ENCODE measurements at places on chromosomes 4 and X.

DNA sequence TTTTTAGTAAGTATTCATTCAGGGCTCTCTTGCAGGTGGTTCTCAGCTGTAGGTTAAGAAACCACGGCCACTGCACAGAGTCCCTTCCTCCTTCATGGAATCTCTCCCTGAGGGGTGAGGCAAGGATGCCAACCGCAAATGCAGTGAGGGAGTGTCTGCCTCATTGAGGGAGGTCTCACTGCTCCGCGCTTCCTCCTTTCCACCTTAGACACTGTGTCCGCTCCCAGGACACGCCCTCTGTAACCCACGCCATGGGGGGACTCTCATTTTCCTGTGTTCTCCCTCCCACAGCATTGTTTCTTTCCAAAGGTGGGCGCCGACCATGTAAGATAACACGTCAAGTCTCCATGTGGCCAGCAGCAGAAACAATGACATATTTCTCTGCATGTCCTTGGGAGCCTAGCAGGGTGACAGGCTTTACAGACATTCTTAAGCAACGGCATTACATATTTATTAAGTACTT, 63.2 kb downstream of the SEPSECS start:
- DNase-seq, result no peak

DNA sequence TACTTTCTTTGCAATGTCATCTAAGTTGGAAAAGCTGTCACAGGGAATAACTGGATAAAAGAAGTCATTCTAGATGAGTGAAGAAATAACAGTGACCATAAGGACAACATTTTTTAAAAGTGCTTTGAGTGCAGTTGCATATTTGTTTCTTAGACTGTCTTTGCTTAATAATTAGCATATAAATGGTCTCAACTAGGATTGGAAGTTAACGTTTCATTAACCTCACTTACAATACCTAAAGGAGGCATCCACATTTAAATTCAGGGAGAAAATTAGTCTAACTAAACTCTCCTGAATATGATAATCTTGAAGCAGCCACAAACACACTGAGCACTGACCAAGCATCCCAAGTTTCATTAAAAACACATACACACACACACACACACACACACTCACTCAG, 780.7 kb downstream of the PCDH18 start:
- no peak for DNase-seq

GRCh38 chr4:15902746-15903145, 35.8 kb downstream of the FGFBP1 start:
- DNase-seq, result no peak

GRCh38 chr4:114028071-114028470, 48.6 kb upstream of the ARSJ start:
- no peak for DNase-seq

DNA sequence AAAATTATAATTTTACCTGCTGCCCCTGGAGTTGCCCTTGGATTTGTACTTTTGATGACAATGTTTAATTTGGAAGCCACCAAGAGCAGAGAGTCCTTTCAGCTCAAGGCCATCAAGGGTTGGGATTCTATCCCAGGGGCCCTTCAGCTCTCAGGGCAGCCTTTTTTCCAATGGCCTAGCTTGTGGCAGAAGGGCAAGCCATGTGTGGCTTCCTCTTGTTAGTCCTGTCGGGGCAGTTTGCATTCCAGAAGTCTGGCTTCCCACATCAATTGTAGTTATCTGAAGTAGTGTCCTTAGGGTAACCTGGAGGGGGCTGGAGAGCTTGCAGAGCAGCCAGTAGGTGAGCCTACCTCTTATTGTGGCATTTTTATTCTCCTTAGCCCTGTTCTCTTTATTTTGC, 569.4 kb downstream of the TRAM1L1 start:
- no peak for DNase-seq

DNA sequence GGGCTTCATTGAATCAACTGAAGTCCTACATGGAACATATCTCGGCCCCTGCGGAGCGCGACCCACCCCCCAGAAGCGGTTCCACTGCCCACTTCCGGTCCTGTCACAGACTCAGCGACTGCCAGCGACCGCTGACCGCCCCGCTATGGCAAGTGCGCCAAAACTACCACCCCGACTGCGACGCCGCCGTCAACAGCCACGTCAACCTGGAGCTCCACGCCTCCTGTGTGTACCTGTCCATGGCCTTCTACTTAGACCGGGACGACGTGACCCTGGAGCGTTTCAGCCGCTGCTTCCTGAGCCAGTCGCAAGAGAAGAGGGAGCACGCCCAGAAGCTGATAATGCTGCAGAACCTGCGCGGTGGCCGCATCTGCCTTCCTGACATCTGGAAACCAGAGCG, 14.8 kb upstream of the FAM47A start:
- DNase-seq, result no peak

DNA sequence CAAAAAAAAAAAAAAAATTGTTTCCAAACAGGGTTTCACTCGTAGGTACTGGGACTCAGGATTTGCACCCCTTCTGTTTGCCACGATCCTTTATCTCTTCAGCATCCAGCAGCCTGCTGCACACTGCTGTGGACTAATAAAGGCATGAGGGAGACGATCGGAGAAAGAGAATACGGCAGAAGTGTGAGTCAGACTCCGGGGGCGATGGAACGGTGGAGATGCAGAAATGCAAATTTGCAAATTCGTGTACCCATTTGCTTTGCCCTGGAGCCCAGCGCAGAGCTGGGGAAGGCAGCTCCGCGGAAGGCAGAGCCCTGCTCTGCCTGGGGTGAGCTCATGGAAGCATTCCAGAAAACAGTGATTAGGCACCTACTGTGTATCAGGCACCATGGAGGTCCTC, 270.3 kb downstream of the ASMT start:
- DNase-seq, result no peak

- no peak for DNase-seq
These were observed 1.4 kb downstream of the DDIT4L start for GRCh38 chr4:100188829-100189228.

DNA sequence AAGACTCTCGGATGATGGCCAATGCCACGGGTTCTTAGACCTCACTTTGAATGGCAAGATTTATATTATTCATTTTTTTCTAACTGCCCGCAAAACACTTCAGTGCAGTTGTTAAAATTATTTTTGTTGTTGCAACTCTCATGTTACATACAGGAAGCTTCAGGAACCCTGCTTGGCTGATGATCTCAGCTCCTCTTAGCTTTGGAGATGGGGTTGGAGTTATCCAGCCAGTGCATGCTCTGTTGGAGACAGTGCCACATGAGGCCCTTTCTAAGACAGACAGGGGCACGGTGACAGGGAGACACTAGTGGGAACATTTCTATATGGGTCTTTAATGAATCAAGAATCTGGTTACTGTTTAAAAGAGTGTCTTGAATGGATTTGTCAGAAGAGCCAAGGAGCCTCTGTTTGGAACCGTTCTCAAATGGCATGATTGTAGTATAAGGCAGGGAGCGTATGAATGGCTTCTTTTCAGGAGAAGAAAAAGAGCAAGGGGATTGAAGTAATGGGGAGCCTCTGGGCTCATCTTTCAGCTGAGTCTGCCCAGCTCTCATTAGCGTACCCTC, 61.9 kb upstream of the ENPP6 start:
- no peak for DNase-seq

- no peak for DNase-seq
These were observed 40.0 kb downstream of the HADH start for GRCh38 chr4:108029731-108030130.

DNA sequence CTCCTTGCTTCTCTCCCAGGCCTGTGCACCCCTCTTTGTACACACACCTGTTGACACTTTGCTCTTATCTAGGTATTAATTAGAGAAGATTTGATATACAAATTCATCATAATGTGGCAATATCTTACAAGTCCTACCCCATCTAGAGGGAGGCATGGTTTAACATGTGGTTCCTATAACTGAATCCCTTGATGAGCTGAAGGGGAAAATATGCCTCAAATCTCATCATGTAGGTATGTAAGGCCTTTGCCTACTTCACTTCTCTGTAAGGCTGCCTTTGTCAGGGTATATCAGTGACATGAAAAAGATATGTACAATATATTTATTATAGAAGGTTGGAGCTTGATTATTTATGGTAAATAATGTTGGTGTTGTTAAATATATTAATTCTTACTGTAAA, 31.9 kb downstream of the HTR2C start:
- no peak for DNase-seq

DNA sequence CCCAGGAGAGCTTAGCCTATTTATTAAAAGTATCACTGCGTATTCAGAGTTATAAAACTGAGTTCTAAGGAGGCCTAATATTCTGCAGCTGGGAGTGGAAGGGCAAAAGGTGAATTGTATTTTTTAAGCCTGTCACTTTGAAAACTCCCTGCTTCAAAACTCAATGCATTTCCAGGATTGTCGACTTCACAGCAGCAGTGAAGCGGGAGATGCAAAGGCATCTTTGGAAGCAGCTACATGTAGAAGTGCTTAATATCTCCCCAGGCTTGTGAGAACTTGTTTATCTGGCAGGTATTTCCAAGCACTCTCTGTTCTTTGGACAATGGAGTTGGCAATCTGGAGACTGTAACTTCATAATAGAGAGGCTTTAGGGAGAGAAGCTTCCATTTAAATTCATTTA, 717.5 kb upstream of the SLIT2 start:
- DNase-seq, result no peak

DNA sequence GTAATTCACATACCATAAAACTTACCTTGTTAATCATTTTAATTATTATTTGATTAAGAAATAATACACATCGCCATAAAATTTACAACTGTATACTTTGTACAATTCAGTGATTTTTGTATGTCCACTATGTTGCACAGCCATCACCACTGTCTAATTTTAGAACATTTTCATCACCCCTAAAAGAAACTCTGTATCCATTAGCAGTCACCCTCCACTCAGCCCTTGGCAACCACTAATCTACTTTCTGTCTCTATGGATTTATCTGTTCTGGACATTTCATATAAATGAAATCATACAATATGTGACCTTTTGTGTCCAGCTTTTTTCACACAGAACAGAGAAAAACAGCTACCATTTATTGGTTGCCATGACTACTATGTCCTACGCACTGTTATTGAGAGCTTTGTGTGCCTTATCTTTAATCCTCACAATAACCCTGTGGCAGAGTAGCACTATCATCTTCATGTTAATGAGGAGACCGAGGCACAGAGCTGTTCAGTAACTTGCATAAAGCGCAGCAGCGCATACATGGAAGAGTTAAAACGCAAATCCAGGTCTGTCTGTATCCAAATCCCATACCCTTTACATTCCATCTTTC, 64.6 kb upstream of the PAGE1 start:
- DNase-seq, result no peak

GRCh38 chr4:64967286-64967685, 558.0 kb upstream of the TECRL start:
- no peak for DNase-seq

DNA sequence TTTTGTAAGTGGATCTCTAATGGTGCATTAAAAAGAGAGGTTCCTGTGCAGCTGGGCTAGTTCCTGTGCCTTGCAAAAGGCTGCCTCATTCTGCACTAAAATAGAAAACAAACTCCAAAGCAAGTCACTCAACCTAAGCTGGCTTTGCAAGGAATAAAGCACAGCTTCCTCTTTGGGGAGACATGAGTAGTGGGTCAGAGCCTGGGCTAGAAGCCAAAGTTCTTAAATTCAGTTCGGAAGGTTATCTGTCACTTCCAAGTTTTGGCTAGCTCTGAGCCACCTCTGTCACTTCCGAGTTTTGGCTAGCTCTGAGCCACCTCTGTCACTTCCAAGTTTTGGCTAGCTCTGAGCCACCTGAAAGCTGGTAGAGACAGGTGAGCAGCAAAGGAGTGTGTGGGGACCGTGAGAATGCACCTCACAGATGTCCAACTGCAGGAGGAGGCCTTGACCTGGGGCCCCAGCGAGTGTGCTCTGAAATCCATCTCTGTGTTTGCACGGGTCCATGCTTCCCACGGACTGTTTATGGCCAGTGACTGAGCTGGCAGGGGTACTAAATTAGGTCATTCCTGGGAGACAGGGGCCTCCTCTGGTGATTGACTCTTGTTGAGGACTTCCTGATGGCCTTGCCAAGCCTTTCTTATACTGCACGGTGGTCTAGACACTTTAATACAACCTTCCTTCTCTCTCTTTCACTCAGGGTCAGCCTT, 36.4 kb upstream of the MAMLD1 start:
- no peak for DNase-seq

- no peak for DNase-seq
These were observed 54.4 kb upstream of the NAP1L5 start for GRCh38 chr4:88752076-88752463.

- no peak for DNase-seq
These were observed 85.7 kb downstream of the QDPR start for GRCh38 chr4:17426222-17426621.

- no peak for DNase-seq
These were observed 61.0 kb downstream of the ANXA3 start for GRCh38 chr4:78612398-78613178.

GRCh38 chrX:137747244-137748043, 181.5 kb downstream of the ZIC3 start:
- no peak for DNase-seq

DNA sequence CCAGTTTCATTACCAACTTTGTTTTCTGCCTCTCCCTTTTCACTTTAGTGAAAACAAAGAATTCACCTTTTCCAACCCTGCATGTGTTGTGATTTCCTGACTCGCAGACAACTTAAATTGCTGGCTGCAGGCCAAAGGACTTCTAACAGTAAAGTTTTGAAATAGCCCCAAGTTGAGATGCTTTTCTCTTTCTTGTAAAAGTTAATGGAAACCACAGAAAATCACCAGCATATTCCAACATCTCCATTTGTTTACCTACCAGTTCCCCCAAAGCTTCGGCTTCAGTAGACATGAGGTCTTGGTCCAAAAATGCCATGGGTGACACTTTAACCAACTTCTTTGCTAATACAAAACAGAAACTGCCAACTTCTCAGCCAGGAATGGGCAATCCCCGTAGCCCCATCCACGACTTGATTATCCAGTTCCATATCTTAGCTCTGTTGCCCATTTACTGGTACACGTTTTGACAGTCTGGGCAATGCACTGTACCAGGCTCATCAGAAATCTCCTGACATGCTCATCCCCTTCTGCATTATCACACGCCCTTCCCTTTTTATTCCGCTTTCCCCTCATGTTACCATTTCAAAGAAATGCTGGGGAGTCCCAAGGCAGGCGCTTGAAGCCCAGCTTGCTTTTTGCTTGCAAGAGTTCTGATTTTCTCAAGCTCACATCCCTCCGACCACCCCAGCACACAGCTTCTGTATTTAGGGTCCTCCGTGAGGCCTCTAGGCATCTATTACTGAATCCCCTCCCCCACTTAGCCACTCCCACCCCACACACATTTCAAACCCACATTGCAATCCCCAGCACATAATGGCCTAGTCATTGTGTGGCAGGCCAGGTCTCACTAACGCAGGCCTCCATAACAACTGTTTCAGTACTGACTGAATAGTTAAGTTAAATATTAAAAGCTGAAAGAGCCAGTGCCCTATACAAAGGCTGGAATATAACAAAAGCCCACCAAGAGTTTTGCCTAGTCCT, 137.9 kb upstream of the S100G start:
- no peak for DNase-seq

DNA sequence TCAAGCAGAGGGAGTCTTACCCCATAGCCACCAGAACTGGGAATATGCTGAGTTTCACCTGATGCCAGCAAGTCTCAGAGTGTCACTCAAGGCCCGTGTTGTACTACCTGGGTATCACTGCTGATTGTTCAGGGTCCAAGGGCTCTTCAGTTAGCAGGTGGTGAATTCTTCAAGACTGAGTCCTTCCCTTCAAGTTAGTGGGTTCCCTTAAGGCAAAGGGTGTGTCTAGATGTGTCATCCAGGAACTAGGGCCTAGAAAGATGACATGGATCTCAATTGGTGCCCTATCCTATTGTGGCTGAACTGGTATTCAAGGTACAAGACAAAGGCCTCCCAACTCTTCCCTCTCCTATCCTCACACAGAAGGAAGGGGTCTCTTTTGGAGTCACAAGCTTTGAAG, 159.9 kb upstream of the DIPK2B start:
- no peak for DNase-seq

GRCh38 chrX:13859724-13860123, 42.8 kb upstream of the GPM6B start:
- DNase-seq, result no peak
